ENCODE measurements at places on chromosomes 2 and 18.

DNA sequence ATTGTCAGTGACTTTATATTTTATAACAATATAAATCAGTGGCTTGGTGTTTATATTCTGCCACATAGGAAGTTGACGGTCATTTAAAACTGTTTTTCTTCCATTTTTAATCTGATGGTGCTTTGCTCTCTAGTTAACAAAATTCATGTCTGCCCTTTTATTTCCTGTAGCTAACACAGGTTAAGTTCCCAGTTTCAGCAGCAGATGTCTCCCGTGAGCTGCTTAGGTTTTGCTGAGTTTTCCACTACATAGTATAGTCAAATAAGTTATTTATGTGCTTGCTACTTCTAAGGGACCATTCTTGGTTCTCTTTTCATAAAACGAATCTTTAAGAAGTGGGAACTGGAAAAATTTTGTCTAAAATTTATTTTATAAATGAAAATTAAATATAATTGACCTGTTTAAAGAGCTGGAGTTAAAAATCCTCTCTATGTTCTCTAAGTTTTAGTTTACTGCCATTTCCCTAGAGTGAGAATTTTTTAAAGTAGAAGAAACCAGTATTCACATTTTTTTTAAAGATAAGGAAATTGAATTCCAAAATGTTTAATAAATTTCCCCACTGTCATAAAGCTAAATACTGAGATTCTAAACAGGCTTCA, 20.6 kb downstream of the HTR2B start:
- peak; percentile 64 for DNase-seq

- DNase-seq = peak; percentile 50
Observed at GRCh38 chr2:5365871-5366461, 326.2 kb upstream of the SOX11 start.

- no peak for DNase-seq
Observed at GRCh38 chr2:105800036-105800713, 55.5 kb downstream of the NCK2 start.

DNA sequence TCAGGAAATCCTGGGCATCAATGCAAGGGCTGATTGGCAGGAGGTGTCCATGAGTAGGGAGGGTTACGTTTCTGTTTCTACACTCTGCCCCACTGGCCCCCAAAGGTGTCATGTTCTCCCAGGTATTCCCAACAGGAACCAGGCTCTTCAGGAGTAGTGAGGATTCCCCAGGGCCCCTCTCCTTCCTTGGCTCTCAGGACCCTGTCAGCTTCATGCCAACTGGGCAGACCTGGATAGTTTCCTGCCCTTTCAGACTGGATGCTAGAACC, 480.6 kb upstream of the HS6ST1 start:
- no peak for DNase-seq

DNA sequence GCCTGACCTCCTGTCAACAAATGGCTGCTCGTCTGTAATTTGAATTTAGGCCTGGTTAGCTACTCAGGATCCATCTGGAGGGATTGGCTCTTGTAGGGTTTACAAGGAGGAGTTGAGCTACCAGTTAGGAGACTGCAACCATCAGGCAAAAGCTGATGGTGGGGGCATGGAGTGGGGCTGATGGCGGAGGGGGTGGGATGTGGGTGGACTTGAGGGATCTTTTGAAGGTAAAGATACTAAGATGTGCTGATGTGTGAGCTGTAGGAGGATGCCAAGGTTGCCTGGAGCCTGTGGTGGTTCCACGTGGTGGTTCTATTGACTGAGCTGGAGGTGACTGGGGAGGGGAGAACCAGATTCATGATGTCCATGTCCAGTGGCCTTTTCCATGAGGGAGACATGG, 240.7 kb downstream of the LPIN1 start:
- no peak for DNase-seq

GRCh38 chr2:120722246-120722567, 13.5 kb upstream of the GLI2 start:
- DNase-seq = no peak

All from NCI-H460 (cell line).